ENCODE measurements at places on chromosomes 4 and X.

DNA sequence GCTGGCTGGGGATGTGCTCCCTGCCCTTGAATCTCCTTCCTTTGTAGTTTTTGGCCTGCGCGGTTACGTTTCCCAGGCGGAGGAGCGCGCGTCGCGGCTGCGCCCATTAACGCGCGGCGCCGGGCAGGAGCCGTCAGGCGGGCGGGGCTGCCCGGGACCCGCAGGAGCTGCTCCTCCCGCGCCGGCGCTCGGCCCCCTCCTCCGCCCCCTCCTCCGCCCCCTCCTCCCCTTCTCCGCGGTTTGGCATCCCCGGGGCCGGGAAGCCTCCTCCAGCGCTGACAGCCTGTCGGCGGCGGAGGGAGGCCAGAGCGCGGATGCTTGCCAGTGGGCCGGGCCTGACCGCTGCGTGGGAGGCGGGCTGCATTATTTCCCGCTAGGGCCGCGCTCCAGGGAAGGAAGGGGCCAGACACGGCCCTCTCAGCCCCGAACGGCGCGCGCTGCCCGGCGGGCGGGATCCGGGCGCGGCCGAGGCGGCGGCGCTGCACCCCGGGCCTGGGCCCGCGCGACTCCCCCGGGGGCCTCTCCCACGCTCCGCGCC, at the start of gene DCLK2:
TSS of gene DCLK2 (plus strand) at position 405 of the 538 bp plus-strand sequence. CDS start 583 bp downstream, outside the sequence.
- H3K27ac ChIP-seq, result no peak within 1 kb of the TSS
- peak; percentile 23 for DNase-seq
- H3K27me3 ChIP-seq, result peaks cover 53% of the 10 kb centered on the region
- no peaks in the 10 kb centered on the region for H3K36me3 ChIP-seq
- peak within 1 kb of the TSS; percentile 75 for H3K4me3 ChIP-seq
- peaks cover 9% of the 10 kb centered on the region for H3K4me1 ChIP-seq

DNA sequence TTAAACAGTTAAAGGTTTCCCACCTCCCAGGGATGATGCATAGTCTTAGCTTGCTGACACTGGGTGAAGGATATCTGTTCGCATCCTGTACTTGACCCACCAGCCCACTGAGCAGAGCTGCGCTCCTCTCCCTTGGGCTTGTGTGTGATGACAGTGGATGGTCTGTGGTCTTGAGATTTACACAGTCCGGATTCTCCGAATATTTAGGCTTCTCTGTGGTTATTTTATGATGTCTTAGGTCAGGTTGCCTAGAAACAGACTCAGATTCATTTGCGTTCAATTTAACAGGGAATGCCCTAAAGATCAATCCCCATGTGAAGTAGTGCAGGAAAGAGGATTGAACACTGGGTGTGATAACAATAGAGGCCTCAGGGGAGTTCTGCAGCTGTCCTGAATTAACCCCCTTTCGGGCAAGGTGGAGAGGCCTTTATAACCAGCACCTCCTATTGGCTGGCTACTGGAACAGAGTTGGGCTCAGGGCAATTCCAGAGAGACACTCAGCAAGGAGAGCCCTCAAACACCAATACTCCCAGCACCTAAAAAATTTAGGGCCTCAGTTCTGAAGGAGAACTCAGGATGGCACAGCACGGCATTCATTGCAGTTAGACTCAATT, 653.2 kb upstream of the GALNT7 start:
- DNase-seq, result no peak
- no peaks in the 10 kb centered on the region for H3K27me3 ChIP-seq
- H3K27ac ChIP-seq, result no peak overlapping the region
- H3K4me1 ChIP-seq, result no peaks in the 10 kb centered on the region
- no peak overlapping the region for H3K4me3 ChIP-seq

DNA sequence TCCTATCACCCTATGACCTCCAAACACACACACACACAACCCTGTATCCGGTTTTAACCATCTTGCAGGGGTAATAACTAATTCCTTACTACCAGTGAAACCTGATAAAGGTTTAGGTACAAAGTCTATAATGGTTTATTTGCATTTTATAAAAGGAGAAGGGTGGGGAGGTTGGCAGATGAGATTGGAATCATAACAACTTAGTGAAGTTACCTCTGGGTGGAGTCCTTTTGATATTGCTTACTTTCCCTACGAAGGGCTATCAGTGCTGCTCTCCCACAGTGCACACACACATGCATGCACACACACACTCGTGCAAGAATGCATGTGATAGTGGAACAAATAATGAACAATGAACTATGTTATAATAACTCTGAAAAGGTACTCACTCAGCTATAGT, 56.1 kb downstream of the CCSER1 start:
- H3K4me3 ChIP-seq, result no peak overlapping the region
- no peak for DNase-seq
- peaks cover 9% of the 10 kb centered on the region for H3K27me3 ChIP-seq
- no peaks in the 10 kb centered on the region for H3K4me1 ChIP-seq

- H3K4me3 ChIP-seq, result no peak overlapping the region
- H3K27ac ChIP-seq, result no peak overlapping the region
- no peak for DNase-seq
- peaks cover 19% of the 10 kb centered on the region for H3K4me1 ChIP-seq
Observed at GRCh38 chr4:40489961-40490360, 139.7 kb downstream of the RBM47 start.

DNA sequence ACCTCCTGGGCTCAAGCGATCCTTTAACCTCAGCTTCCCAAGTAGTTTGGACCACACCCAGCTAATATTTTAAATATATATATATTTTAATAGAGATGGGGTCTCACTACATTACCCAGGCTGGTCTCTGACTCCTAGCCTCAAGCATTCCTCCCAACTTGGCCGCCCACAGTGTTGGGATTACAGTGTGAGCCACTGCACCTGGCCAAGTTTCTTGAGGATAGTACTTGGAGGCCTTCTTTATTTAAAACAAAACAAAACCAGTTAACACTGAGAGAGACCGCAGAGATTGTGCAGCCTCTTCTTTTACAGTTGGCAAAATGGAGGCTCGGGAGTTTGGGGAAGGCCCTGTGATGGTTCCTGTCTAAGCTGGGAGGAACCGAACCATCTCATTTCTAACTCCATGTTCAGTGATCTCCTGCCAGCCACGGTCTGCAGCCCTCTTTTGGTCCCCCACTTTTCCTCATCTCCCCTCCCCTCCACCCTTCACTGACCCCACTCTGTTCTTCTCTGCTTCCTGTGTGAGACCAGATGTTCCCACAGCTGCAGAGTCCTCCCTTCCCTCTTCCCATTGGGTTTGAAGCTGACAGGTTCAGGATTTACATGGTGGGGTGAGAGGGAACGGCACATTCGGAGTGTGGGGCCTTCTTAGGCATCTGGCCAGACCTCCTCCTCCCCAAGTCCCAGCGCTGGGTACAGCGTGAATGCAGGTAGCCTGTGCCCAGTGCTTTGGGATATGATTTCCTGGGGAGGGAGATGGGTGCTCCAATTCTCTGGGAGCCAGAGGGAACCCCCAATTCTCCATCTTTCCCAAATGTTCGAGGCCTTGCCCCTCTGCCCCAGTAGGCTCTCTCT, 1.4 kb upstream of the SORCS2 start:
- H3K4me3 ChIP-seq, result no peak overlapping the region
- no peaks in the 10 kb centered on the region for H3K4me1 ChIP-seq
- no peaks in the 10 kb centered on the region for H3K36me3 ChIP-seq
- no peak for DNase-seq
- H3K27me3 ChIP-seq, result peaks cover 37% of the 10 kb centered on the region

DNA sequence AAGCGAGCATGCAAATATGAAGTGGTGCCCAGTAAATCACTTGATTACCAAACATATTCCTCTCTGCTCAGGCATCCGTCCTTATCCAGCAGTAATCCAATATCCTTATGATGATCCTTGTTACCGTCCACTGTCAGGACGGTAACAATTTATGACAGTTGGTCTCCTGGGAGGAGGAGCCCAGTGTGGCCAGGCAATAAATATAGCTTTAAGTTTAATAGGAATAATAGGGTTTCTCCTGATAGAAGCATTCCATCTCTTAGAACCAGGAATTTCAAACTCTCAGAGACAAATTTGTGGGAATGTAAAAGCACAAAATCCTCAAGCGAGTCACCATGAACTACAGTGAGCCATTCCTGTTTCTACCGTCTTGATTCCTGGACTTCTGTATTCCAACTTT, 171.2 kb upstream of the IL15 start:
- DNase-seq, result no peak
- no peaks in the 10 kb centered on the region for H3K4me1 ChIP-seq
- H3K27ac ChIP-seq, result no peak overlapping the region
- no peaks in the 10 kb centered on the region for H3K27me3 ChIP-seq

- peaks cover 7% of the 10 kb centered on the region for H3K27me3 ChIP-seq
- no peak overlapping the region for H3K27ac ChIP-seq
- peaks cover 1% of the 10 kb centered on the region for H3K36me3 ChIP-seq
- no peaks in the 10 kb centered on the region for H3K4me1 ChIP-seq
Observed at GRCh38 chrX:143429131-143429530, 88.1 kb downstream of the SPANXN3 start.

GRCh38 chr4:156825074-156825473, 146.5 kb downstream of the PDGFC start:
- no peaks in the 10 kb centered on the region for H3K27me3 ChIP-seq
- no peaks in the 10 kb centered on the region for H3K4me1 ChIP-seq
- H3K36me3 ChIP-seq, result no peaks in the 10 kb centered on the region
- no peak overlapping the region for H3K27ac ChIP-seq

- H3K27ac ChIP-seq, result no peak overlapping the region
- no peaks in the 10 kb centered on the region for H3K36me3 ChIP-seq
- H3K27me3 ChIP-seq, result peaks cover 12% of the 10 kb centered on the region
- no peak for DNase-seq
- H3K4me3 ChIP-seq, result no peak overlapping the region
- no peaks in the 10 kb centered on the region for H3K4me1 ChIP-seq
Observed at GRCh38 chr4:47349326-47349725, 114.2 kb downstream of the COMMD8 start.

GRCh38 chrX:95435198-95435597, 1249.4 kb upstream of the DIAPH2 start:
- no peaks in the 10 kb centered on the region for H3K4me1 ChIP-seq
- no peak overlapping the region for H3K4me3 ChIP-seq
- H3K27ac ChIP-seq, result no peak overlapping the region
- no peaks in the 10 kb centered on the region for H3K36me3 ChIP-seq

GRCh38 chr4:144645102-144645630, 790 bp upstream of the HHIP start:
- H3K4me1 ChIP-seq, result peaks cover 24% of the 10 kb centered on the region
- no peak for DNase-seq
- no peaks in the 10 kb centered on the region for H3K36me3 ChIP-seq
- H3K27me3 ChIP-seq, result peaks cover 52% of the 10 kb centered on the region
- peak overlapping the region; percentile 57 for H3K4me3 ChIP-seq

GRCh38 chrX:136251041-136251991, at the start of gene MAP7D3:
TSS of gene MAP7D3 (minus strand) at chrX:136251400. CDS start at chrX:136251358, 42 bp downstream.
- H3K4me1 ChIP-seq, result no peaks in the 10 kb centered on the region
- peaks cover 20% of the 10 kb centered on the region for H3K27me3 ChIP-seq
- peak within 1 kb of the TSS; percentile 89 for H3K4me3 ChIP-seq
- peaks cover 1% of the 10 kb centered on the region for H3K36me3 ChIP-seq

DNA sequence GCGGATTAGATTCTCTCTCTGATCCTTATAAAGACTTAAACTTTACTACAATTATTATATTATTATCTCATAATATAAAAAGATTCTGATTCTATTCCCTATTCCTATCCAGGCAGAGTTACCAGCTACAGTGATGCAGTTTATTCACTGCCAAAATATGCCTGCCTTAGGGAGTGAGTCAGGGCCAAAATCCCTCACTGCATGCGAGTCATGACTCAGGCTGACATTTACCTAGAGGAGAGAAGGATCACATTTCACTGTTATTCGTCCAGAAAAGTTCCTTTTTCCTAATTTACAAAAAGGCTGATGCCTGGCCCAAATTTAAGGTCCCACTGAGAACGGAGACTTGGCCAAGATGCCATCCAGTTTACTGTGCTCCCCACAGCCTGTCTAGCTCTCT, 168.5 kb upstream of the LDB2 start:
- no peak for DNase-seq
- H3K27me3 ChIP-seq, result peaks cover 12% of the 10 kb centered on the region
- H3K4me1 ChIP-seq, result no peaks in the 10 kb centered on the region
- no peak overlapping the region for H3K4me3 ChIP-seq
- H3K36me3 ChIP-seq, result no peaks in the 10 kb centered on the region

- H3K27me3 ChIP-seq, result peaks cover 5% of the 10 kb centered on the region
- no peaks in the 10 kb centered on the region for H3K36me3 ChIP-seq
- DNase-seq, result no peak
- no peak overlapping the region for H3K27ac ChIP-seq
Observed at GRCh38 chr4:114034189-114034588, 54.7 kb upstream of the ARSJ start.

- no peak overlapping the region for H3K4me3 ChIP-seq
- peaks cover 39% of the 10 kb centered on the region for H3K27me3 ChIP-seq
- no peak overlapping the region for H3K27ac ChIP-seq
- DNase-seq, result no peak
- H3K4me1 ChIP-seq, result no peaks in the 10 kb centered on the region
Observed at GRCh38 chr4:24805067-24805466, 9.7 kb downstream of the SOD3 start.

DNA sequence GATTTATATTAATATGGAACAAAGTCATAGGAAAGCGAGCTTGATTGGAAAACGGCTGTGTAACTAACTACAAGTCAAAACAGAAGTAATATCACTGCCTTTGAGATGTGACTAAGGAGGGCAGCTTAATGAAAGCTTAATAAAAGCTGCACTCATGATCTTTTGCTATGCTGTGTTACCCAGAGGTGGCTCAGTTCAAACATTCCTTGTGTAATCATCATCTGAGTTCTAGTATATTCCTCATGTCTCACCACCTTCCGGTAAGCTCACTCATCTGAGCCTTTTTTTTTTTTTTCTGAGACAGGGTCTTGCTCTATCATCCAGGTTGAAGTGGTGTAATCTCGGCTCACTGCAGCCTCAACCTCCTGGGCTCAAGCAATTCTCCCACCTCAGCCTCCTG, 5.0 kb downstream of the GRPEL1 start:
- DNase-seq, result no peak
- no peaks in the 10 kb centered on the region for H3K27me3 ChIP-seq
- no peak overlapping the region for H3K27ac ChIP-seq
- peaks cover 16% of the 10 kb centered on the region for H3K36me3 ChIP-seq

- H3K27me3 ChIP-seq, result peaks cover 17% of the 10 kb centered on the region
- no peak overlapping the region for H3K27ac ChIP-seq
- no peak overlapping the region for H3K4me3 ChIP-seq
- H3K4me1 ChIP-seq, result peaks cover 12% of the 10 kb centered on the region
Observed at GRCh38 chrX:150565551-150565950, 2.9 kb upstream of the MTM1 start.

DNA sequence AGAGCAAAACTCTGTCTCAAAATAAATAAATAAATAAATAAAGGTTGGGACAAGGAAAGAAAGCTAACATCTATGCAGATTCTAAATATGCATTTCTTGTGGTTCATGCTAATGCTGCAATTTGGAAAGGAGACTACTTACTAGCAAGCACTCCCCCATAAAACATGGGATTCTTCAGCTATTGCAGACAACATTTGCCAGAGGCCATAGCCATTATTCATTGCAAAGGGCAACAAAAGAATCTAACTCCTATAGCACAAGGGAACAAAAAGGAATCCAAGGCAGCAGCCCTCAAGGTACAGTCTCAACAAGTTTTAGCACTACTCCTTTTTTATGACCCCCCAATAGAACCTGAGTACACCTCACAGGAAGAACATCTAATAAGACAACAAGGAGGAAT, 8.0 kb upstream of the HERC5 start:
- H3K27ac ChIP-seq, result no peak overlapping the region
- H3K4me3 ChIP-seq, result no peak overlapping the region
- H3K36me3 ChIP-seq, result peaks cover 2% of the 10 kb centered on the region
- no peak for DNase-seq
- H3K4me1 ChIP-seq, result peaks cover 5% of the 10 kb centered on the region
